ENCODE measurements at places on chromosomes 2 and 18.

GRCh38 chr2:101408925-101409324 is 21.6 kb upstream of the CREG2 start:
- no peak for DNase-seq

GRCh38 chr2:239836021-239836765 is 188.9 kb downstream of the NDUFA10 start:
- no peak for DNase-seq

DNA sequence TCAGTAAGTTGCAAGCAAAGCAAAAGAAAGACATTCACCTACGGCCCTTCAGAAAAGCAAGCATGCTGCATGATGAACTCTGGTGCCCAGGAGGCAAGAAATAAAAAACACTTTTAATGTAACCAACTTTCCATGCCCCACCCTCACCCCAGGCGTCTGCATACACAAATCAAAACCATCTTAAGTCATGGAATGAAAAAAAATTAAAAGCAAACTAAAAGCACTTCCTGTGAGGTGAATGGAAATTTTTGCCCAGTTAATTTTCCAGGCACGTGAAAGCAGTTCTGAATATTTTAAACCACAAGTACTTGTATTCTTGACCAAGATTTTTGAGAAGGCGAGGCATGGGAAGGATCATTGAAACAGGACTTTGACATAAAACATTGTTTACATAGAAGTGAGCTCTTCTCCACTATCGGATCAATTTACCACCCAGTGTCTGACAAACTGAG is 2.5 kb upstream of the ICOS start:
- DNase-seq: no peak

GRCh38 chr2:8174641-8175257 is 507.1 kb upstream of the ID2 start:
- DNase-seq: no peak

GRCh38 chr18:47422524-47422923 is 171.1 kb upstream of the SKOR2 start:
- no peak for DNase-seq

DNA sequence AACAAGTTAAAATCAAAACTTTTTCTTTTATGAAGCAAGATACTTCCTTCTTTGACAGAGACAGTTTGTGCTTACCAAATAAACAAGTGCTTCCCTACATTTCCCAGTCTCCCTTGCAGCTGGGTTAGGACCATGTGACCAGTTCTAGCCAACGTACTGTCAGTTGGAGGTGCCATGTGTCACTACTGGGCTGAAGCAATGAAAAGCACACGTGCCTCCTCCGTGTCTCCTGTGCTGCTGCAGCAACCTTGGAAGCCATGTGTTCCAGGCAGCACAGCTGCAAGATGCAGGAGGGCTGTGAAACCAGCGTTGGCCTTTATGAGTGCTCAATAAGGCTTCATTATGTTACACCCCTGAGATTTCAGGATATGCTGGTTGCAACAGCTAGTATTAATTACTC is 93.2 kb downstream of the DHRS9 start:
- no peak for DNase-seq

DNA sequence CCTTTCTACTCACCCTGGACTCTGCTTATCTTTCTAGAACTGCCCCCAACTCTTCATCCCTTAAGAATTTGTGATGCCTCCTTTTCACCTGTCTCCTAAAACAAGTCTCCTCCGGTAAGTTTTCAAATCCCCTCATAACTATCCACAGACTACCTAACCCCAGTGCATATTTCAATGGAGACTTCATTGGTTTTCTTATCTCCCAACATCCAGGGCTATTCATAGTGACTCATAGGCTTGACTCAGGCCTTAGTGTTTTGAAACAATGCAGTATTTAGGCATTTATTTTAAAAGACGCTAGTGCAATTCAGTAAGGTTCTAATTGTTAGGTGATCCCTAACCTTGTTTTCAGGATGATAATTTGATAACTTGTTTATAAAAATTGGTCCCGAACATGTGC is 399.2 kb downstream of the CPS1 start:
- no peak for DNase-seq

DNA sequence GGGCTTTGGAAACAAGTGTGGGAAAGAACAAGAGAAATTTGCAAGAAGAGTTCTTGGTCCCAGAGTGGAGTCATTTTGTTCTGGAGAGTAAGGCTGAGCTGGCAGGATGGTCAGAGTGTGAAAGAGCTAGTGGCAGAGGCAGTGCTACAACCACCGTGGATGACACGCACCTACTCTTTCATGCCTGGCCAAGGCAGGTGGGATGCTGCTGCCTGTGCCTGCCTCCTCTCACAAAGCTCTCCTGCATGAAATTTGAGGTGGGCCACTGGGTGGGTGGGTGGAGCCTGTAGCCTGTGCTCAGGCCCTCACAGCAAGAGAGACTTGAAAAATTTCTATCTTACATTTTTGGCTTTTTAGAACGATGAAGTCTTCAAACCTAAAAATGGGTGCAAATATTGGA is 9.4 kb upstream of the INO80C start:
- DNase-seq: no peak

DNA sequence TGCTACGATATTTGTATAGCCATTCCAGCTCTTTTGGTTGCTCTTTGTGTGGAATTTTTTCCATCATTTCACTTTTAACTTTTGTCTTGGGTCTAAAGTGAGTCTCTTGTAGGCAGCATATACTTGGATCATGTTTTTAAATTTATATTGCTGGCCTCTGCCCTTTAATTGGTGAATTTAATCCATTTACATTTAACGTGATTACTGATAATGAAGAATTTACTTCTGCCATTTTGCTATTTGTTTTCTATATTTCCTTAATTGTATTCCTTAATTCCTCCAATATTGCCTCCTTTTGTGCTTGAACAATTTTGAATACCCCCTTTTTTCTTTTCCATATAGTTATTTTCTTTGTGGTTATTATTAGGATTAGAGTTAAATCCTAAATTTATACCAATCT is 21.0 kb upstream of the ADNP2 start:
- DNase-seq: no peak

GRCh38 chr2:230864122-230864604 is 579 bp upstream of the ITM2C start:
- no peak for DNase-seq

- no peak for DNase-seq
These were observed 73.9 kb upstream of the SIX2 start for GRCh38 chr2:45083175-45083574.

- no peak for DNase-seq
These were observed 108.7 kb downstream of the ZBTB7C start for GRCh38 chr18:48300463-48300961.

DNA sequence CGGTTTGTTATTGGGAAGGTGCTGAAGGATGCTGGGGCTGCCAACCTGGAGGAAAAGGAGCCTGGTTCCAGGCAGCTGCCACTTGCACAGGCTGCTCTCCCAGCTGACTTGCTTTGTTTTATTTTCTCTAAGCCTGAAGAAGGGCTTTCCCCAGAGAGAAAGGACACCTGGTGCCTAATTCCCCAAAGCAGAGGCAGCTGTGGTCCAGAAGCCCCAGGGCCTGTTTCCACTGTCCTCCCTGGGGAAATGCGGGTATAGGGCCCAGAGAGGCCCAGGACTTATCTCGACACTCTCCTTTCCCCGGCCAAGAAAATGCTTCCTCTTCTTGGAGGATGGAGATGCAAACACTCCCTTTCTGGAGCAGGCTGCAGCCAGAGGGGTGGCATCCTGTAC is 30.1 kb downstream of the INO80C start:
- DNase-seq: no peak

GRCh38 chr2:20182241-20182931 is 42.5 kb downstream of the SDC1 start:
- no peak for DNase-seq

DNA sequence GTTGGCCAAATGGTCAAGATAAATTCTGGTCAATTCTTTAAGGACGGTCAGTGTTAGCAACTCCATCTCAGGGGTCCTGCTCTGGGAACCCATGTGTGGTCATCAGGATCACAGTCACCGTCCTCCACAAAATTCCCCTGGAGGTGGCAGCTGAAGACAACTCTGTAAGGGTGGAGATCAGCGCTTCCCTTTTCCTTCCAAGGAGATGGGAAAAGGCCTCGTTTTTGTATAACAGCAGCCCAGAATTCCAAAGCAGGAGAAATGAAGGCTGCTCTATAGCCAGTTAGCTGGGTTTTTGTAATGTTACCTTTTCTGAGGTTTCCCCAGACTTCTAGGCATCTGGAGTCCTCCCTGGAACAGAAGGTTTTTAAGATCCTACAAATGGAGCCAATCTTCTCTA is 334.8 kb downstream of the MYCN start:
- DNase-seq: no peak

GRCh38 chr2:141791521-141791920 is 339.3 kb downstream of the LRP1B start:
- no peak for DNase-seq

GRCh38 chr18:51017140-51017879 is 12.7 kb upstream of the SMAD4 start:
- DNase-seq: no peak

DNA sequence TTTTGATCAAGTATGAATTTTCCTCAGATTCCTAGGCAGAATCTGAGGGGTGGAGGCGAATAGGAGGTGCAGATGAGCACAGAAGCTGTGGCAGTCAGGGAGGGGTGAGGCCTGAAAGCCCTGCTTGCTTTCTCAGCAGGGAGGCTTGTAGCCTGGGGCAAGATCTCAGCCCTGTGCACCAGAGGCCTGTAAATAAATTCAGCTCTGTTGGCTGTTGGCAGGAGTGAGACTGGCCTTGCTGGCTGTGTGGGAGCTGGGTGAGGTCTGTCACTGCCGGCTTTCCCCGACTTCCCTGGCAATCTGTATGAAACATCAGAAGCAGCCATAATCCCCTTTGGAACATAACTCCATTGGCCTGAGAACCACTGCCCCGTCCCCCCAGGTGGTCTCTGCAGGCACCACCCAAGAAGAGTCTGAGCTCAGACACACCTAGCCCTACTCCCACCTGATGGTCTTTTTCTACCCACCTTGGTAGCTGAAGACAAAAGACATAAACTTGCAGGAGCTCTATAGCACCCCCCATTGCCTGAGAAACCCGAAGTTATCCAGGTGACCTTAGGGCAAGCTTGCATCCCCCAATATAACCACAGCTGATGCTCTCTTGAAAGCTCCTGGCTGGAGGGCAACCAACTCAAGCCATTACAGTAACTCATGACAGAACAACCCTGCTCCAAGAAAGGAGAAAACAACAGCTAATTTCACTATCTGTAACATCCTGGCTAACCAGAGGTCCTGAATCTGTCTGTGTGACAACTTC is 32.3 kb downstream of the EVA1A start:
- no peak for DNase-seq

DNA sequence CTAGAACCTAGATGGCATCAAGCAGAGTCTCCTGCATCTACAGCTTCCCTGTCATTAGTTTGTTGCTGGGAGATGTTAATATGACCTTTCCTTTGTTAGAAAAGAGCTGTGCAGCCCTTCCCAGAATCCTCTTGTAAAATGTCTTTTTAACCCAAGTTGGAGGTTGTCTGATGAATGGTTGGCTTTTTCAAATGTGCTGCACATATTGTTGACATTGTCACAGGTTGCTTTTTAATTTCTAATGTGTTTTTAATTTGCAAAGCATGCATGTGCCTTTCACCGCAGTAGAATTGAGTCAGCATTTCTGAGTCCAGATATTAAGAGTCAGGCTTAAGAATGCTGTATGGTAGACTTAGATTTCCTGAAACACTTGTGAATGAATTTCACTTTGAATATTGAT is 120.8 kb downstream of the GREB1L start:
- no peak for DNase-seq

- DNase-seq: no peak
These were observed 3.7 kb downstream of the TNFRSF11A start for GRCh38 chr18:62328586-62329525.

DNA sequence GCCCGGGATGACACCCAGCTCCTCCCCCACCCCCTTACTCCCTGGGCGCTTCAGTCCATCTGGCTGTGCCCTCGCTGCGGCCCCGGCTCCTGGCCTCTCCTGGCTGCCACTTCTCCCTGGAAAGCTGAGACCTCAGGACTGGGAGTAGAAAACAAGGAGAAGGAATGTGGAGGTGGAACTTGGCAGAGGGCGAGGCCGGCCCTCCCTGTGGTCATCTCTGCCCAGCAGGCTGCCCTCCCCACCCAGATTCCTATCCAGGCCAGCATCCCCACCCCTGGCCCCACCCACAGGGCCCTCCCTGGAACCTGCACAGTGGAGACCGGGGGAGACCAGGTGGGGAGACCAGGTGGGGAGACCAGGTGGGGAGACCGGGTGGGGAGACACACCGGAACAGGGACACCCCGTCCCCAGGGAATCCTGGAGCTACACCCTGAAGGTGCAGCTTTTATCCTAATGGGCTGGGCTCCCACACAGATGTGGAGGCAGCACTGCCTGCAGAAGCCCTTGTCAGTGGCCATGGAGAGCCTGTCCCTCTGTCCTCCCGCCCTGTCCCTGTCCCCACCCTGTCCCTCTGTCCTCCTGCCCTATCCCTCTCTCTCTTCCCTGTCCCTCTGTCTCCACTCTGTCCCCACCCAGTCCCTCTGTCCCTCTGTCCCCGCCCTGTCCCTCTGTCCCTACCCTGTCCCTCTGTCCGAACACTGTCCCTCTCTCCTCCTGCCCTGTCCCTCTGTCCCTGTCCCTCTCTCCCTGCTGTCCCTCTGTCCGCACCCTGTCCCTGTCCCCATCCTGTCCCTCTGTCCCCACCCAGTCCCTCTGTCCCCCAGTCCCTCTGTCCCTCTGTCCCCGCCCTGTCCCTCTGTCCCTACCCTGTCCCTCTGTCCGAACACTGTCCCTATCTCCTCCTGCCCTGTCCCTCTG is 157.1 kb downstream of the PXDN start:
- DNase-seq: no peak

DNA sequence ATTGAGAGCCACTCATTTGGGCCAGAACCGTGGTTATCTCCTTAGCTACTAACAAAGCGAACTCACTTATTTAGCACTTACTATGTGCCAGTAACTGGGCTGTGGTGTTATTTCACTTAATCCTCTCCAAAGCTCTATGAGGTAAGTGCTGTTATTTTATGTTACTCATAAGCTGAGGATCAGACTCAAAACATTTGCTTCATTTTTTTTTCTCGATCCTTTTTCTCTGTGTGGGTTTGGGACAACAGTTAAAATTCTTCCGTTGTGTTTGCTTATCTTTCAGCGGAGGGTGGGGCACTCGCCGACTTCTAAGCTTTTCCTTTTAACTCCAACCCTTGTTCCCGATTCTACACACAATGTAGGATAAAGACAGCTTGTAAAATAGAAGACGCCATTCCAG is 52.8 kb downstream of the TMEM178A start:
- no peak for DNase-seq

DNA sequence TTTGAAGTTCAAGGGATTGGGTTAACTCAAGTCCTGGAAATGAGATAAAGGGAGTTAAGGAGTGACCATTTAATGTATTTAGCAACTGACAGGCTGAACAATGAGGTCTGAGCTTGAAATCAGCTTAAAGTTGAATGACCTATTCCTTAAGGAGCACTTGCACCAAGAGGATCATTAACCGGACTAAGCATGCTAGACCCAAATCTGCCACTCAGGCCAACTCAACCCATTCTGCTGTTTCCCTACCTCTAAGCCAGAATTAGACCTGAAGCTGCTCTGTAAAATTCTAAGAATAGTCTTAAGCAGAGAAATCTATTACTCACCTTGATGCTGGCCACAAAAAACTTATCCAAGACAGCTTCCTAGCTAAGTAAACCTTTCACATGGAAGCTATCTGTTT is 59.8 kb downstream of the SPRED2 start:
- no peak for DNase-seq
